ENCODE measurements at places on chromosomes 7 and 10.

- no peak for DNase-seq
Measured at GRCh38 chr7:30674876-30675275, 7.4 kb downstream of the CRHR2 start.

DNA sequence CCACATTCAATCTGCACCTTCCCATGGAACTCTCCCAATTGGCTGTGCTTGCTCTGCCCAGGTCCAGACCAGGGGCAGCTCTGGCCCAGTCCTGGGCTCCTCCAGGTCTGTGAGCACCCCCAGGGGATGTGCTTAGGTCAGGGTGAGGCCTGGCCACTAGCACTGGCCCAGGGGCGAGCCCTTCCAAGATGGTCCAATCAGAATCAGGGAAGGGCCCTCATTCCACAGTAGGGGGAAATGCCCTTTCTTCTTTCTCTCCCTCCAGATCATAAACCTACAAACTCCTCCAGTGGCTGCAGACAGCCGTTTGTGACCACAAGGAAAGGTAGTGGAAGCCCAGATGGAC, 157.0 kb downstream of the PRKAG2 start:
- no peak for DNase-seq

DNA sequence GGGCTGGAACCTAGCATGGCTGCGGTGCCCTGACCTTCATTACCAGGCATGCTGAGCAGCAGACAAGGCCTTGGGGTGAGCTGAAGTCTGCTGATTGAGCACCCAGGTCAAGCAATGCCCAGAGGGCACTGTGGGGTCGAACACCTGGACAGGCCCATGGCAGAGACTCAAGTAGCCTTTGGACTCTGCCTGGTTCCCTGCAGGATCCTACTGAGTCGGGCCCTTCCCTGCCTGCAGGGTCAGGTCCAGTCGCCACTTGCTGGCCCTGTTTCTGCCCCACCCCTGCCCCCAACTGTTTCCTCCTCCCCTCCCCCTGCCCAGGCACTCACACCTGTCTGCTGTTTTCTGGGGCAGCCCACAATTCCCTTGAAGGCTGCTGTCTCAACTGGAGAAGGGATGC, 483.2 kb upstream of the MKI67 start:
- DNase-seq, result no peak

- DNase-seq, result peak; percentile 17
Measured at GRCh38 chr10:102504976-102505300, 1.2 kb downstream of the SUFU start.

- DNase-seq, result peak; percentile 58
Measured at GRCh38 chr7:101736084-101736483, 81.3 kb upstream of the CUX1 start.

DNA sequence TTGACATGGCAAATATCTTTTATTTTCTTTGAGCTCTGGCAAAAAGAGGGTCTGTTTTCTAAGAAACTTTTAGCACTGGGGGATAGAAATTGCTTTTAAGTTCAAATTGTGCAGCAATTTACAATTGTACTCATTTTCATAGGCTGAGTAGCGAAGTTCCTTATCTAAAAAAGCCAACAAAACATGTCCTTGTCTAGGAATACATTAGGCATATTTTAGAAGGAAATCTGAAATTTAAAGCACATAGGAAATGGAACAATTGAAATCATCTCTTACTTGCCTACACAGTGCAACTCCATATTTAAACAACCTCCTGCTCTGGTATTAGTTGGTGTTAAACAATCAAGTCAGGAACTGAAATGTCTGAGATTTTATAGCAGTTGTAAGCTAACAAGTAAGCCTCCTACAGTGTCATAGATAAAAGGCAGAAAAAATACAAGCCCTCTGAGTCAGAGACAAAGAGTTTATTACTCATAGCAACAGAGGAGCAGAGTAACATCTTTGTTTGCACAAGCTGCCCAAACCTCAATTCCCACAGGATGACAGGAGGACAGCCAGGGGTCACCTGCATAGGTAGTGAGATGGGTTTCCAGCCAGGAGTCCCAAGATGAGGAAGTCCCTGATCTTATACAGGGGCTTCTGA, 280.2 kb upstream of the HGF start:
- no peak for DNase-seq

- DNase-seq, result peak; percentile 18
Measured at GRCh38 chr7:30886608-30887011, 25.0 kb upstream of the AQP1 start.

Measured in MV-4-11 (cell line).